Fibroblast of skin of scalp (primary cell): ENCODE measurements at places on chromosomes 2 and 18.

DNA sequence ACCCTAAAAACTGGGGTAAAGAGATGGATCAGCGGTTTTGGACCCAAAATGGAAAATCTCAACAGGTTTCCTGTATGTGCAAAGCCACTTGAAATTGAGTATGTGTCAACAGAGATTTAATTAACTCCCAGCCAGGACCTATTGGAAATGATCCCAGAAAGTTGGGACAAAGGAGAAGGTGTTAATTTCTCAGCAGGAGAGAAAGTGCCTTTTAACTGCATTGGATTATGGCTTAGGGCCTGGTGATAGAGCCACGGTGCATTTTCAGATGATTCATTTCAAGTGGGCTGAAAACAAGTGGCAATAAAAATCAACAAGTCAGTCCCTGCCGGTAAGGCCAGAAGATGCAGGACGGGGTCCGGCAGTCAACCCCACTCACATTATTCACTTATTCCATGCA, 80.2 kb upstream of the BCL11A start:
- DNase-seq, result no peak

DNA sequence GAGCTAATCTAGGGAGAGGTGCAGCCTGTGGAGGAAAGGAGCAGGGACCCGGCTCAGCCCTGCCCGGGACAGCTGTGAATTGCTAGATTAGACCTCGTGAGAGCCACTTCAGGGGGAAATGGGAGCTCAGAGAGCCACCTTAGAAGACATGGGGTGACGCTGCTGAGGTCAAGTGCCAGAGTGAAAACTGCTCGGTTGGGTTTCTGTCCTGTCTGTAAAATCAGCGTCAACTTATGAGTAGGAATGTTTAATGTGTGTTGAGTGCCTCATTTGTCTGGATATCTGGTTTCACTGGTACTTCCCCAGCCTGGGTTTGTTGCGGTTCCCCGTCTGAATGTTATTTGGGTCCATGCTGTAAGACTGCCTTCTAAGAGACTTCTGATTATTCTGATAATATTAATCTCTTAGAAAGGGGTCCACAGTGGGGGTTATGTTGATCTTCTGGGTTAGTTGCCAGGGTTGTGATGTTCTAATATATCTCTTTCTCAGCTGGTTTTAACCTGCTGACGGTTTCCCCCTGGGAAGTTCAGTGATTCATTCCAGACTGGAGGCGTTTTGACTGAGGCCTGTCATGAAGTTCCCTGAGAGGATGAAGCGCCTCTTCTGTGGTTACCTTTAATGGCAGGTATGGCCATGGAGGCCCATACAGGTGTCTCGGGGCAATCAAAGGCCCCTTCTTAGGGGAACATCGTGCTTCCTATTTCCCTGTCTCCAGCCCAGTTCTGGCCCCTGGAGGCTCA, 175.9 kb downstream of the SH3RF3 start:
- no peak for DNase-seq

GRCh38 chr2:3405307-3405706, 25.8 kb downstream of the TRAPPC12 start:
- no peak for DNase-seq

GRCh38 chr2:124281541-124281940, 256.5 kb downstream of the CNTNAP5 start:
- no peak for DNase-seq

DNA sequence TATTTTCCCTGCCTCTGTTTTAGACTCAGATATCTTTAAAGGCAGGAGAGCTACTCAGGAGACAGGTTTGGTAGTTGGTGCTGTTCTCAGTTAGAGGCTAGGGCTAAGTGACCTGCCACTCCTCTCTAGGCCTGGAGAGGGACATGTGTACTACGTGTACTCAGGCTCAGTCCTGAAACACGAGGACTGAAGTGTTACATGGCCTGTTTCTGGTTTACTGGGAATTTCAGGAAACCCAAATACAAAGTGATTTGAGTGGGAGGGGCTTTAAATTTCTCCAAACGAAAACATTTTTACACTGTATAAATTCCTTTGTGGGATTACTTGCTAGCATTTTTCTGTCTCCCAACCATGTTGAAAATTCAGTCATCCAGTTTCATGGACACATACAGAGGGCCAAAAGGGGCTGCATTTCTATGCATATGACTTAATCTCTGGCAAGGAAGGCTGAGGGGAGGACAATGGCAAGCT, 343.3 kb downstream of the CYP26B1 start:
- peak; percentile 90 for DNase-seq

- DNase-seq, result no peak
These were observed 14.7 kb downstream of the RALB start for GRCh38 chr2:120267348-120267747.

- DNase-seq, result no peak
These were observed 21.4 kb upstream of the RUFY4 start for GRCh38 chr2:218047536-218048225.

- no peak for DNase-seq
These were observed 118.8 kb upstream of the CYP1B1 start for GRCh38 chr2:38194751-38195150.

DNA sequence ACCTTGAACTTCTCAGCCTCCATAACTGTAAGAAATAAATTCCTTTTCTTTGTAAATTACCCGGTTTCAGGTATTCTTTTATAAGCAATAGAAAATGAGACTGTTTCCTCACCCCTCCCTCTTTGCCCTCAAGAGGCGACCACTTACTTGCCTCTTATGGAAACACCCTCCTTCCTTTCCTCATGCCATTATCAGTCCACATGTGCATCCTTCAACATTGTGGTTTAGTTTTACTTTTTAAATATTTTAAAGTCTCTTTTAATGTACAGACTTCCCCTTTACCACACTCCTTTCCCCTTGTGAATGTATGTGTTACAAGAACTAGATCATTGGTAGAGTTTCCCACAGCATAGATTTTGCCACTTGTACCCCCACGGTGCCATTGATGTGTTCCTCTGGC, 202.4 kb upstream of the SIX2 start:
- no peak for DNase-seq
